ENCODE measurements at places on chromosomes 5 and 9.

- no peak for DNase-seq
Measured at GRCh38 chr5:129963359-129963758, 59.1 kb downstream of the CHSY3 start.

- no peak for DNase-seq
Measured at GRCh38 chr9:25602400-25603044, 75.7 kb downstream of the TUSC1 start.

GRCh38 chr9:4116071-4116581 is 183.7 kb downstream of the GLIS3 start:
- DNase-seq: no peak

DNA sequence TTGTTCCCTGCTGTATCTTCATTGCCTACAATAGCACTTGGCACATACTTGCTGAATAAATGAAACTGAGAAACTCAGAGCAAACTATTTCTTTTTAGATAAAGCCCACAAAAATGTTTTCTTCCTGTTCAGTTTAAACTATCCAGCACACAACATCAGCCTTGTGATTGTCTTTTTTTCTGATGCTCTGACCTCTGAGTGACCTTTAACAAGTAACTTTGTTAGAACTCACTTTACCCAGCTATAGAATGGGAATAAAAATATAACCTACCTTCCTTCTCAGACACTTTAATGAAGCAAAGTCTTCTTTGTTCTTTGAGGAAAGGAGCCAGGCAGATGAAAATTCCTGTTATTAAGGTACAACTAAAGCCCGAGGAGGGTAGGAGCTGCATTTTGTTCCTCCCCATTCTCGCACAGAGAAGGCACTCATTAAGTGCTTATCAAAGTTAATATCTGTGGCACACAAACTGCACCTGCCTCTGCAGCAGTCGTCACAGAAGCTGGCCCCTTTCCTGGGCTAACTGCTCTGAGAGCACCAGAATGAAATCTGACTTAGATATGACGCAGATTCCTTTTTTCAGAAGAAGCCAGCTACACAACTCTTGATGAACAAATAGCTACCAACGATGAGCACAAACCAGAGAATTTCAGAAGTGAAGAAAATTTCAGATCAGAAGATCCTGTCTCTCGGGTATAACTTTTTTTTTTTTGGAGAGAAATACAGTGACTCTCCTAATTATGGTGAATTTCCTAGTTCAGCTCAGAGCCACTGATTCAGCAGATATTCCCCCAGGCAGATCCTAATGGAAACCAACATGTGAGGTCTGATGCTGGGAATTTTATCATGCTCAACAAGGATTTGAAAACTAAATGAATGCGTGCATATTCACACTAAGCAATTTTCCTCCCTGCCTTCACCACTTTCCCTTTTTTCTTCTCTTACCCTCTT is 31.0 kb upstream of the NR3C1 start:
- no peak for DNase-seq

DNA sequence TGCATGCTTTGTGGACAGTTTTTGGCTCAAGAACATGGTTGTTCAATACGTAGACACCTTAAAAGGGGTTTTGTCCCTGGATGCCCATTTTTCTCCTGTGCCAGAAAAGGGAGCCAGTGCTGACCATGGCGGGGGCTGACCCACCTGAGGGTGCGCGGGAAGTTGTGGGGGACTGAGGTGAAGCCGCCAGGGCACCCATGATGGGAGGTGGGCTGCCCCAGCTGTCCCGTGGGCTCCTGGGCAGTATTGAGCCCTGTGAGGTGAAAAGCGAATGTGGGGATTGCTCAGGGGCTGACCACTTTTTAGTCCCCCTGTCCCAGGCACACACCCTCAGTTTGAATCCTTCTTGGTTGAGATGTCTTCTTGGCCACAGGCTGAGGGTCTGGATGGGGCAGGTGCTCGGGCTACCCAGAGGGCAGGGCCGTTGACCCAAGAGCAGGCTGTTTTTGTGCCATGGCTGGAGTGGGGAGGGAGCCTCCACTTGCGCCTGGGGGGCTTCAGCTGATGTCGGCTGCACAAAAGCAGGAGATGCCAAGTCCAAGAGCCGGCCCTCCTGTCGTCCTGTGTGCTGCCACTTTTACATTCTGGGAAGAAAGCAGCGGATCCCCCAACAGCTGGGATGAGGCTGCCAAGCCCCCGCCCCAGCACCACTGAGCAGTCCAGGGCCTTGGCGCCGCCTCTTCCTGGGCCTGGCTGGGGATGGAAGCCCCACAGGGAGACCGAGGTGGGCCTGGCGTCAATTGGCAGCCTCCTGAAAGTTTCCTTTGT is 120.1 kb downstream of the WNK2 start:
- no peak for DNase-seq

GRCh38 chr5:96209829-96210228 is 223.2 kb downstream of the PCSK1 start:
- no peak for DNase-seq

- DNase-seq: no peak
Measured at GRCh38 chr9:33787839-33788238, 7.5 kb upstream of the PRSS3 start.

DNA sequence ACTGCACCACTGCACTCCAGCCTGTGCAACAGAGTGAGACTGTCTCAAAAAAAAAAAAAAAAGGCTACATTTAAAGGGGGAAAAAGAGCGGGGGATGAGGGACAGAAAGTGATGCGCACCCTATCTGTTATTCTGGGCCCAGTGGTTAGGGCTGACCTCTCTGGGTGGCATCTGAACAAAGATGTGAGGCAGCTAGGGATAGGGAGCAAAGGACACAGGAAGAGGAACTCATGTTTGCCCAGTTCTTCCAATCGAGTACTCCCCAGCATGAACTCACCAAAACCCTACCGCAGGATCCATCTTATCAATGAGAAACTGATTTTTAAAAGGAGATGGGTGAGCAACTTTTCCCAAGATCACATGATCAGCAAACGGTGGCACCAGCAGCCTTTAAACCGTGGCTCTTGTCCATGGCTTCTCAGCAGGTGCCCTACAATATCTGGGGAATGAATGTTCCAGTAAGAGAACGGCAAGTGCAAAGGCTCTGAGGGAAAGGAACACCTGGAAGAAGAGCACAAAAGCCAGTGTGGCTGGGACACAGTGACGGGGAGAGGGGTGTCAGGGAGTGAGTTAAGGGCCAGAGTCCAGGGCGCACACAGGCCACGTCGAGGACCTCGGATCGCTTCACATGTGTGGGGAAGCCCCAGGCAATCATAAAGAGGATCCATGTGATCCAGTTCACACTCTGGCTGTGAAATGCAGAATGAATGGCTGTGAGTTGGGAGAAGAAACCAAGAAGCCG is 22.0 kb downstream of the RAPGEF1 start:
- DNase-seq: no peak

DNA sequence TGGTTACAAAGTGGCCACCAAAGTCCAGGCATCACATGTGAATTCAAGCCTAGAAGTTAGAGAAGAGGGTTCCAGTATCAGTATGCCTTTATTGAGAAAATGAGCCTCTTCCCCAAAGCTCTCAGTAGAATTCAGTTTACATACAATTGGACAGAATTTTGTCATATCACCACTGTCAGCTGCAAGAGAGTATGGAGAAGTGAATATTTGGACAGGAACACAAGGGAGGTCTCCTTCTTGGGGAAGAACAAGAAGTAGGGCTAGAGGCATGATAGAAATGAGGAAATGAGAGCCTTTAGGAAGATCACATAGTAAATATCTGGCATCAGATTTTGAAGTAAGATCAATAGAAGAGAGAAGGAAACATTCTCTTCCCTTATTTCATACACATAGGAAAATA is 27.8 kb upstream of the VLDLR start:
- DNase-seq: no peak

GRCh38 chr5:181164076-181164952 is 16.9 kb downstream of the OR2V2 start:
- no peak for DNase-seq

DNA sequence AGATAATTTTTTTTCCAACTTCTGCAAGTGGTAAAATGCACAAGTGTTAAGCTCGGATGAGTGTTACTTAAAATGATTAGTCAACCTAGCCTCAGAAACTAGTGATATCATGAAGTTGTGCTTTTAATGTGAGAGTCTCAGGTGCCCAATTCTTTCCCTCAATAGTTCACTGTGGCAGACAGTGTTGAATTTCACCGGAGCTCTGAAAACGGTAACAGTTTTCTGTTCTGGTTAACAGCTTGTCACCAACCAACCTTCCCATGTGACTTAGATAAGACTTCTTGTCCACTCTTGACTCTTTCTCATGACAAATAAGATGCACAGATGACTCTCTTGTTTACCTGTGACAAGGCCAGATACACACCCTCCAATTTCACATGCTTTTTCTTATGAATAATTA is 125.5 kb downstream of the OSTF1 start:
- no peak for DNase-seq

- no peak for DNase-seq
Measured at GRCh38 chr9:105539452-105539851, 18.5 kb upstream of the FKTN start.

DNA sequence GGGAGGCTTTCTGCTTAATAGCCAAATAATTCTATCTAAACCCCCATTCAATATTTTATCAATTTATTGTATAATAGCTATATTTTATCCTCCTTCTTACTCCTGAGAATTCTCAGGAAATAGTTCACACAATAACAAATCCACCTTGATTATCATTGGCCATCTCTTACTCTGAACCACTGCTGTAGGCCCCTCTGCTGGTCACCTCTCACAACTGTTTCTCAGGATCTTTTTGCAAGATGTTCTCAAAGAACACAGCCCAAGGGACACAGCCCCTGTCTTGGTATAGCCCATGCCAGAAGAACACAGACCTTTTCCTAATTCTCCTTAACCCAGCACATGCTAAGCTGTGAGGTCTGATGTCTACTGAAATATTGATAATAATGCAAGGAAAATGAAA is 74.9 kb upstream of the HTR4 start:
- no peak for DNase-seq

DNA sequence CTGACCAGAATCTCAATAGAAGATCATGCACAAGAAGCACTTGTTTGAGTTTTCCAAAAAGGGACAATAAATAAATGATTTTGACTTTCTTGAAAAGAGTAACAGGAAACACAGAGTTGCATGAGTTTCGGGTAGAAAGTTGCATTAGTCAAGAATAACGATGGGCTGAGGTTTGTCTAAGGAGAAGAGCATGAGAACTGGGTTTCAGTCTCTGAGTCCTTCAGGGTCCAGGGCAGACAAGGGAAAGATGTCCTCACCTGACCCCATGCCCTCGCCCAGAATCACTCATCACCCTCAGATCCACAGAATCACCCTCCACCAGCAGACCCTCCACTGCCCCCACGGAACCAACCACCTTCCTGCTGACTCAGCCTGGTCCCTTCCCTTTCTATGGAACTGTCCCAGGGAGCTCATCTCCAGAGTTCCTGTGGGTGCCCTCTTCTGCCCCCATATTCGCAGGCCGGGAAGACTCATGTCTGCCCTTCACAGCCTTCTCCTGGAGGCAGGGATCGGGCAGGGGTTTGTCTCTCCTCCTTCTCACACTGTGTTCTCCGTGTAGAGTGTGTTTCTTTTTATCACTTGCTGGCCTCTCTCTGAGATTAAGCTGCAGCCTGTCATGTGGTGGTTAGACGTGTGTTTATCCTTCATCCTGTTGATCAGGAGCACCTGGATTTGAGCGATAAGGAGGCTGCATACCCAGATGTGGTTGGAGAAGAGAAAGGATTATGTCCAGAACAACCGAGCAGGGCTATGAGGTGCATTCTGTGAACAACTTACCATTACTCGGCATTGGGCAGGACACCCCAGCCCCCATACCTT is 442.6 kb downstream of the MAT2B start:
- DNase-seq: no peak

- no peak for DNase-seq
Measured at GRCh38 chr9:134525070-134525815, 116.4 kb upstream of the COL5A1 start.

DNA sequence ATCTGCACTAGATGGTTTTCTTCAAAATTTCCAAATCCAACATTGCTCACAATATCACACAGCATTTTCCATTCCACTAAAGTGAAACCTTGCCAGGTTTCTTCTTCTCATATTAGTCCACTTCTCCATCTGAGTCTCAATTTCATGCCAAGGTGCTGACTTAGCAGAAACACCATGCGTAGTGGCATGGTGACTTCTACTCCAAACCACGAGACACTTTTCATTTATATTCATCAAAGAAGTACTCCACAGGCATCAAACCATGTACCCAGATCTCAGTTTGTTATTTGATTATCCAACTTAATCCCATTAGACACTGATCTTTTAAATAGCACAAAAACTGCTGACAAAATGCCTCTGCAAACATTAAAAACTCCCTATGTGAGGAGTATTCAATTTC is 233.4 kb upstream of the ITGA1 start:
- no peak for DNase-seq

DNA sequence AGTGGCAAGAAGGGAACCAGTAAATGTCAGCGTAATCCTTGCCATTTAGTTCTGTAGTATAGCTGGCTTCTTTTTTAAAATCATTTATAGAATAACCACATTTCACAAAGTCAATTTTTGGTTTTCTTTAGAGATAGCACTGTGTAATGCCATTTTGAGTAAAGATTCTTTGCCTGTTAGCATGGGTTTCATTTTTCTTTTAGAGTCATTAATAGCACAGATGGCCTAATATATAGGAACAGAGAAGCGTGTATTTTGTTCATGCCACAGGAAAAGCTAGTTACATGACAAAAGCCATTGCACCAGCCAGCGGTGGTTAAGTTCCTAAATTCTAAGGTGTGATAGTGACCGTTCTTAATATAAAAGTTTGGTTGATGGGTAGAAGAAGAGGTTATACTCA is 1363.9 kb downstream of the MAT2B start:
- DNase-seq: no peak

- no peak for DNase-seq
Measured at GRCh38 chr9:98326459-98327248, 71.2 kb upstream of the TBC1D2 start.

DNA sequence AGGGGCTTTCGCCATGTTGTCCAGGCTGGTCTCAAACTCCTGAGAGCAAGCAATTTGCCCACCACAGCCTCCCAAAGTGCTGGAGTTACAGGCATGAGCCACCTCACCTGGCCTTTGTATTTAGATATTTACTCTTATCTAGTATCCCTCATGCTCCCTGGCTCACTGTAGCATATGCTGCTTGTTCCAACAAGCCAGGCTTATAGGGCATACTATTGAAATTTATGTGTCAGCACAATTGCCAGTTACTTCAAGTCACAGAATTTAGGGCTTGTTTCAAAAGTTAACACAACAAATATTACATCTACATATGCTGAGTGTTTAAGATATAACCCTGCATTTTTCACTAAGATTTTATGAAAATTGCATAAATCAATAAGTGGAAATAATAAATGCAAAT is 469.2 kb upstream of the ZNF608 start:
- DNase-seq: no peak

- DNase-seq: no peak
Measured at GRCh38 chr9:84121991-84122523, 141.5 kb downstream of the RMI1 start.

DNA sequence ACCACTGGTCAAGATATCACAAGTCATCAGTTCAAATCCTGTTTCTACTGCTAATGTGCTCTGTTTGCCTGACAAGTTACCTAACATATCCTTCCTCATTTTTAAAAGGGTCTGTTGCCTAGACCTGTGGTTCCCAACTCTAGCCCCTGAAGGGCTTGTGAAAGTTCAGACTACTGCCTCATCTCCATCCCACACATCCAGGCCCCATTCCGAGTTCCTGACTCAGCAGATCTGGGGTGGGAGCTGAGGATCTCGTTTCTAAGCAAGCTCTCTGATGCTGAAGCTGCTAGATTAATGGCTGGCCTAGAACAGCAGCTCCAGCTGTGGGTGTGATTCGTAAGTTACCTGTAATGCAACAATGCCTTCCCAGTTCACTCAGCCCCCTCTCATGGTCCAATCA is 32.5 kb downstream of the S1PR3 start:
- no peak for DNase-seq

- no peak for DNase-seq
Measured at GRCh38 chr5:97067296-97067850, 75.0 kb downstream of the LIX1 start.
